ENCODE measurements at places on chromosomes 4 and X. TPM values are rescaled to one million over a fixed set of nuclear protein-coding genes. Genes with fewer than 3 reads are reported as not detected.
A peak's percentile ranks its signal among the peaks of the same experiment; 100 is the strongest.

RAB41 gene
- not detected for total RNA-seq

HAUS7 gene
- total RNA-seq: 68.2 TPM

- peaks cover 16% of the 10 kb centered on the region for H3K4me1 ChIP-seq
- DNase-seq: peak; percentile 1
- H3K36me3 ChIP-seq: peaks cover 4% of the 10 kb centered on the region
- peaks cover 15% of the 10 kb centered on the region for H3K27me3 ChIP-seq
Measured at GRCh38 chrX:129983575-129984110, 1.2 kb downstream of the BCORL1 start.

VMA21 gene
- total RNA-seq: 49.2 TPM

DNA sequence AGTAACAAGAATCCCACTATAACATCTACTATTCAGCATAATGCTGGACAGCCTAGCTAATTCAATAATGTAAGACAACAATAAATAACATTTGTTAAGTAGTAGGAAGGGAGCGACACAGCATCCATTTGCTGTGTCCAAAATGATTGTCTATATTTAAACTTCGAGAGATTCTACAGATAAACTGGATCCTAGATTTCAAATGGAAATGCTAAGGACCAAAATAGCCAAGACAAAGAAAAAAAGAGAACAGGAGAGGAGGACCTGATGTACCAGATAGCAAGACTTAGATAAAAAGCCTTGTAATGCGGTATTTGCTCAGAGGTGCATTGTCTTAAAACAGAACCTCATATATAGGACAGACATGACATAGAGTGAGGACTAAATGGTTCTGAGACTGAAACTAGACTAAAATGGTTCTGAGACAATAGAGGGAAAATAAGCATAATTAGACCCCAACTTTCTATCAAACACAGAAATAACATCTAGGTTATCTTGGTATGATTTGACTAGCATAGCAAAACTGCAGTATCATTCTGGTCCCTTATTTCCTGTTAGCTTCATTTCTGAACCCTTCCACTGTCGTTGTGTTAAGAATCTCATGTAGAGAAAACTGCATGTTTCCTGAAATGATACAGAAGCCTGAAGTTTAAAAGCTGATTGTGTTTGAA is 3.8 kb downstream of the HPGDS start:
- DNase-seq: no peak
- H3K4me1 ChIP-seq: peaks cover 27% of the 10 kb centered on the region
- peaks cover 3% of the 10 kb centered on the region for H3K27me3 ChIP-seq
- H3K36me3 ChIP-seq: no peaks in the 10 kb centered on the region
- peak overlapping the region; percentile 35 for H3K4me3 ChIP-seq

DNA sequence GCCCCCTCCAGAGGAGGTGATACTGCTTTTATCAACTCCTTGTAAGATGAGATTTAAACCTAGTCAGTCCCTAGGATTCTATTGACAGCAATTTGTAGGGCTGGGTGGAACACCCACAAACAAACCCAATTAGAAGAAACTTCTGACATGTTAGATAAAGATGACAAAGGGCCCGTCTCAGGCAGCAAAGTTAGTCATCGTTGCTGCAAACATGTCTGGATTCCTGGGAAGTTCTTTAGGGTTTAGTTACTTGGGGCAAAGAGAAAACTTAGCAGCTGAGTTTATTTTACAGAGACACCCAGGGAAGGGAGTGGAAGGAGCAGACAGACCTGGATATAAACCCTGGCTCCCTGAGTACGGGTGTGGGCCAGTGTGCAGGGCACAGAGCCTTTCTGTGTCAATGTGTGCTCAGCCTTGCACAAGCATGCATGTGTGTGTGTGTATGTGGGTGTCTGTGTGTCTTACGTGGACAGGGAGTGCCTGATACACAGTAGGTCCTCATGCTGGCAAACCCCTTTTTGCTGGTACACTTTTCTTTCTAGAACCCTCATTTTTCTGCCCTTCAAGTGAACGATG is 130.0 kb upstream of the STX18 start:
- H3K36me3 ChIP-seq: no peaks in the 10 kb centered on the region
- no peak overlapping the region for H3K4me3 ChIP-seq
- H3K4me1 ChIP-seq: no peaks in the 10 kb centered on the region
- H3K27me3 ChIP-seq: no peaks in the 10 kb centered on the region

GRCh38 chrX:121836000-121836399 is 788.6 kb downstream of the GLUD2 start:
- no peaks in the 10 kb centered on the region for H3K27me3 ChIP-seq
- H3K27ac ChIP-seq: no peak overlapping the region
- H3K4me3 ChIP-seq: no peak overlapping the region
- H3K36me3 ChIP-seq: no peaks in the 10 kb centered on the region
- no peak for DNase-seq

DNA sequence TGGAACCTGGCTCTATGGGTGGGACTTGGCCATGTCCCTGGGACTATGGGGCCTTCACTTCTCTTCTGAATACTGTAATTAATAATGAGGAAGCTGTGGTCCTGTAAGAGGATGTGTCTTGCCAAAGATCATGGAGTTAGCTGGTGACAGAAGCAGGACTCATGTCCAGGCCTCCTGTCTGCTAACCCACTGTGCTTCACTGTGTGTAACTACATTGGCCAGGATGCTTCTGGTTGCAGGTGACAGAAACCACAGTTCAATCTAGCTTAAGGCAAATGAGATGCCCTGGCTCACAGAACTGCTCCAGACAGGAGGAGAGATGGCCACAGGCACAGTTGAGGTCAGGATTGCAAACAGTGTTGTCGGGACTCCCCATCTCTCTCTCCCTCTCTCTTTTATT is 3.1 kb downstream of the MTMR1 start:
- DNase-seq: no peak
- H3K4me1 ChIP-seq: peaks cover 50% of the 10 kb centered on the region
- H3K36me3 ChIP-seq: peaks cover 15% of the 10 kb centered on the region
- H3K4me3 ChIP-seq: peak overlapping the region; percentile 91

GABRQ gene
- not detected for total RNA-seq

ZCCHC12 gene
- total RNA-seq: not detected

DNA sequence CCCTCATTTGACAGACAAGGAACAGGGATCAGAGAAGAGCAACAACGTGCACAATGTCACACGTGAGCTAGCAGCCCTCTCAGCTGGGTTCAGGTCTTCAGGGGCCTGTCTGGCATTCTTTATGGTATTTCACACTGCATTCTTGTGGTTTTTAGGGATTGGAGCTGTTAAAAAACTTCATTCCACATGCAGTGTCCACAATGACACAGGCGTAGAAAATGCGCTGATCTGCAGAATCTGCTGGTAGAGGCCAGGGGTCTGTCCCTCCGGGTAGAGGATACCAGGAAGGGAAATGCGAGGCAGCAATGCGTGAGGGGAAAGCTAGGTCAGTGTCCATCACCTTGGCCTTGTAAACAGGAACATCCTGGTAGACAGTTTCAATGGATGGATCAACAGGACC is 36.6 kb downstream of the MAP7D3 start:
- H3K4me3 ChIP-seq: no peak overlapping the region
- no peak overlapping the region for H3K27ac ChIP-seq
- H3K4me1 ChIP-seq: peaks cover 5% of the 10 kb centered on the region
- H3K36me3 ChIP-seq: peaks cover 11% of the 10 kb centered on the region
- no peaks in the 10 kb centered on the region for H3K27me3 ChIP-seq

DNA sequence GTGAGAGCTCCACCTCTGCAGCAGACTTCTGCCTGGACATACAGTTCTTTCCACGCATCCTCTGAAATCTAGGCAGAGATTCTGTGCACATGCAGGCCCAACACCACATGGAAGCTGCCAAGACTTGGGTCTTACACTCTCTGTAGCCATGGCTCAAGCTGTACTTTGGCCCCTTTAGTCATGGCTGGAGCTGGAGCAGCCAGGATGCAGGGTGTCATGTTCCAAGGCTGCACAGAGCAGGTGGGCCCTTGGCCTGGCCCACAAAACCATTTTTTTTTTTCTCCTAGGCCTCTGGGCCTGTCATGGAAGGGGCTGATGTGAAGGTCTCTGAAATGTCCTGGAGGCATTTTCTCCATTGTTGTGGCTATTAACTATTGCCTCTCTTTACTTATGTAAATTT is 990.5 kb upstream of the ADGRL3 start:
- H3K4me1 ChIP-seq: no peaks in the 10 kb centered on the region
- no peak for DNase-seq
- no peak overlapping the region for H3K4me3 ChIP-seq
- H3K27ac ChIP-seq: no peak overlapping the region
- H3K36me3 ChIP-seq: no peaks in the 10 kb centered on the region

DNA sequence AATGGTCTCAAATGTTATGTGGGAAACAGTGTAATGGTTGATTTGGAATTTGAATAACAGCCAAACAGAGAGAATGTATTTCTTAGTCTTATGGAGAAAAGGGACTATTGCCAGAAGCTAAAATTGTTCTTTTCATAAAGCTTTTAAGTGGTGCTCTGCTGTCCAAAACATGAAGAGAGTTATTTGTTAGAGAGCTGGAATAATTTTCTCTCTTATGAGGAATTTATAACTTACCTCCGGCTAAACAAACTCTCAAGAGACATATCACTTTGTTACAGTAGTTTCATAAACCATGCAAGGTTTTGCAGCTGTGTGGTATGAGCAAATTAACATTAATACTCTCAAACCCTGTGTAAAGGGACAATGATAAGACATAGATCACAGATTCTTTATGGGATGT is 28.6 kb downstream of the SULT1B1 start:
- no peak overlapping the region for H3K4me3 ChIP-seq
- H3K4me1 ChIP-seq: no peaks in the 10 kb centered on the region
- no peaks in the 10 kb centered on the region for H3K36me3 ChIP-seq
- H3K27me3 ChIP-seq: no peaks in the 10 kb centered on the region
- H3K27ac ChIP-seq: no peak overlapping the region
- DNase-seq: no peak

DNA sequence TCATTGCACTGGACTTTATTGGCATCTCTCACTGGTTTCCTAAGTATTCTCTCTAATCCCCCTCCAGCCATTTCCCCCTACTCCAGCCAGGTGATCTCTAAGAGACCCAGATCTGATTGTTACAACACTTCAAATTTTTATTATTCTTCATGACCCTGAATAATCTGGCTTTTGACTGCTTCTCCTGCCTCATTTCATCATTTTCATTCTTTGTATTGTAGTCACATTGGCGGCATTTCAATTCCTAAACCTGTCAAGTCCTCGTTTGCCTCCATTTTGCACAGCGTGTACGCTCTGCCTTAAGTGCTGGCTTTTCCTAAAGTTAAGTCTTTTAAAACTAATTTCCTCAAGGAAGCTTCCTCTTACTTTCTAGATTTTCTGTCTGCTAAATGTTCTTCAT is 31.6 kb downstream of the UBE2K start:
- H3K27me3 ChIP-seq: no peaks in the 10 kb centered on the region
- H3K4me3 ChIP-seq: no peak overlapping the region
- no peak for DNase-seq

AMBN gene
- total RNA-seq: not detected

GRCh38 chrX:135596495-135596894 is 76.0 kb downstream of the INTS6L start:
- DNase-seq: peak; percentile 14
- H3K4me3 ChIP-seq: no peak overlapping the region
- no peaks in the 10 kb centered on the region for H3K36me3 ChIP-seq

- DNase-seq: no peak
- peaks cover 3% of the 10 kb centered on the region for H3K27me3 ChIP-seq
- H3K36me3 ChIP-seq: no peaks in the 10 kb centered on the region
- H3K4me3 ChIP-seq: no peak overlapping the region
Measured at GRCh38 chr4:81737865-81738559, 266.3 kb upstream of the RASGEF1B start.

DNA sequence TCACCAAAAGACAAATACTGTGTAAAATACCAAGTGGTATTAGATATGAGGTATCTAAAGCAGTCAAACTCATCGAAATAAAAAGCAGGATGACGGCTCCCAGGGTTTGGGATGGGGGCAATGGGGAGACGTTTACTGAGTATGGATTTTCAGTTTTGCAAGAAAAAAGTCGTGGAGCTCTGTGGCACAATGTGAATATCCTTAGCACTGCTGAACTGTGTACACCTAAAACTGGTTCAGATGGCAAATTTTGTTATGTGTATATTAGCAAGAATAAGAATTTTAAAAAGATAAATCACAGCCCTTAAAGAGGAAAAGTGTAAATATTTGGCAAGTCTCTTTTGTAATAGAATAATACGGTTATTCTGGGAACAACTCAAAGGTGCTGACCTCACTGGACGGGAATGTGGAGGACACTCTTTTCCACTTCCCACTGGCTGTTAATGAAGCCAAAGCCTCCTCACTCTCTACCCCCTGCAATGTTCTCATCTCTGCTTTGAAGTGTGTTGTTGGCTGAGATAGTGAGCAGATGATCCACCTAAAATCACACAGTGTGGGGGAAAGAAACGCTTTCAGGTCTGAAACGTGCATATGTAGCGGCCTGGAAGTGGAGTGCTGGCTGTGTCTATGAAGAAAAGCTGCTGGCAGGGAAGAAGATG is 49.2 kb downstream of the SEL1L3 start:
- peaks cover under 1% of the 10 kb centered on the region for H3K4me1 ChIP-seq
- peaks cover 17% of the 10 kb centered on the region for H3K36me3 ChIP-seq
- H3K27ac ChIP-seq: no peak overlapping the region

DRP2 gene
- total RNA-seq: 0.39 TPM

GRCh38 chr4:82261084-82261483 is 112.7 kb downstream of the HNRNPD start:
- no peak for DNase-seq
- no peak overlapping the region for H3K27ac ChIP-seq
- H3K27me3 ChIP-seq: peaks cover 10% of the 10 kb centered on the region

NALF2 gene
- total RNA-seq: 1.2 TPM

GAK gene
- 149 TPM for total RNA-seq

- H3K27ac ChIP-seq: no peak overlapping the region
- H3K36me3 ChIP-seq: no peaks in the 10 kb centered on the region
- no peak for DNase-seq
- H3K4me3 ChIP-seq: no peak overlapping the region
- H3K27me3 ChIP-seq: no peaks in the 10 kb centered on the region
Measured at GRCh38 chrX:46841346-46841745, 4.5 kb downstream of the RP2 start.

- no peaks in the 10 kb centered on the region for H3K36me3 ChIP-seq
- no peak for DNase-seq
- H3K27me3 ChIP-seq: peaks cover 33% of the 10 kb centered on the region
- H3K4me1 ChIP-seq: no peaks in the 10 kb centered on the region
- no peak overlapping the region for H3K27ac ChIP-seq
- H3K4me3 ChIP-seq: no peak overlapping the region
Measured at GRCh38 chr4:86586626-86587380, 7.3 kb upstream of the PTPN13 start.
